ENCODE measurements at places on chromosomes 5 and 9. TPM values are rescaled to one million over a fixed set of nuclear protein-coding genes. Genes with fewer than 3 reads are reported as not detected.

DNA sequence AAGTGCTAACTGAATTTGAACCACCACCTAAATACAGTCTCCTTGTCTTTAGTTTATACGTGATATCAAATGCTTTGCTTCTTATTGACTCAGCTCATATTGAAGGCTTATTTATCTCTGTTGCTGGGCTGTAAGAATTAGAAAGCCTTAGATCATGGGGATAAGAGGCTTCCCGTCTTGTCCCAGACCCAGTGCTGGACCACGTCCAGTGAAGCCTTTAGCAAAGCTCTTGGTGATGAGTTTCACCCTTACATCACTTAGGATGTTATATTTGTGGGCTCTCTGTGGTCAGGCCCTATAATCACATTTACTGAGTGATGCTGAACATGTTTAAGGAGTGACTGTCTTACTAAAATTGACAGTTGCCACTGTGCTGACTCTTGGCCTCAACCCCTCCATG is 11.2 kb downstream of the FAM240B start:
- no peak for DNase-seq

GRCh38 chr9:2809692-2810419 is 34.0 kb downstream of the PUM3 start:
- DNase-seq: peak; percentile 92

DNA sequence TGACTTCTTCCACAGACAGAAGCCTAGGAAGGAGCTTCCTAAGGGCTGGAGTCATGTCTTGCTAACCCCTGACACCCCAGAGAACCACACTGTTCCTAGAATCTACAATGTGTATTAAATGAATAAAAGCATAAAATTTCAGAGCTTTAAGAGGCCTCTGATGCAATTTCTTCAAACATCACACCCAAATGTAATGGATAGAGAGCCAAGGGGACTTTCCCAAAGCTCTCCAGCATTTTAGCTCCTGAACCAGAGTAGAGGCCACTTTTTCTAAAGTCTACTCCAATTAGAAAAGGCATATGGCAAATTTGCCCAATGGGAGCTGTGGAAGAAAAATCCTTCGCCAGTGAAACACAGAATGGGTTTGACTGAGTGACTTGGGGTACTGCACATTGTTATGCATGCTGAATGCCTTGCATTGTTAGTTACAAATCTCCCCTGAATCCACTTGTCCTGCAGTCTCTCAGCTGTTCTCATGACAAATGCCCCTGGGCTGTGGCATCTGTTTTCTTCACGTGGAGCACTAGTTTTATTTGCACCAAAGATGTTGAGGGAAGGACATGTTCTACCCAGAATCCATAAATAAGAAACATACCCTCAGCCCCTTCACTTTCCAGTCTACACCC is 334.0 kb downstream of the ASTN2 start:
- DNase-seq: no peak

GRCh38 chr5:24389968-24390367 is 254.8 kb downstream of the CDH10 start:
- DNase-seq: no peak

GRCh38 chr5:132074772-132075718 is 1.5 kb downstream of the CSF2 start:
- DNase-seq: no peak

- DNase-seq: no peak
Observed at GRCh38 chr5:139393497-139394122, 1.3 kb downstream of the PROB1 start.

DNA sequence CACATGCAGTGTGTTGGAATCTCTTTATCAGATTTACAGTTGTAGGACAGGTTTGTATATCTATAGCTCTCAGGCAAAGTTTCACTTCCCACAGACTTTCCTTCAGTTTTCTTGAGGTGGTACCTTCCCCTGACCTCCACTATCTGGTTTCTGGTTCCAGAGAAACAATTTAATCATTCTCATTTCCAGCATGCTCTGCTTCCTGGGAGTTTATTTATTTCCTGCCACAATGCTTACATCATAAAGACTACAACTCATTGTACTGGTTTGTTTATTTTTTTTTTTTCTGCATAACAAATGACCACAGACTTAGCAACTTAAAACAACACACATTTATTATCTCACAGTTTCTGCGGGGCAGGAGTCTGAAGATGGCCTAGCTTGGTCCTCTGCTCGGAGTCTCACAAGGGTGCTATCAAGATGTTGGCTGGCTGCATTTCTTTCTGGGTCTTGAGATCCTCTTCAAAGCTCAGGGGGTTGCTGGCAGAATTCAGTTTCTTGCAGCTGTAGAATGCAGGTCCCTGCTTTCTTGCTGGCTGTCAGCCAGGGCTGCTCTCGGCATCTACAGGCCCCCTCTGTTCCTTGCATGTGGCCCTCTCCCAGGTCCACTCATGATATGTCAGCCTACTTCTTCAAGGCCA is 247.7 kb downstream of the ENC1 start:
- peak; percentile 78 for DNase-seq

- DNase-seq: peak; percentile 77
Observed at GRCh38 chr5:93359296-93359959, 221.6 kb downstream of the NR2F1-AS1 start.

GRCh38 chr9:109950710-109951443 is 170.9 kb downstream of the PALM2AKAP2 start:
- no peak for DNase-seq

DNA sequence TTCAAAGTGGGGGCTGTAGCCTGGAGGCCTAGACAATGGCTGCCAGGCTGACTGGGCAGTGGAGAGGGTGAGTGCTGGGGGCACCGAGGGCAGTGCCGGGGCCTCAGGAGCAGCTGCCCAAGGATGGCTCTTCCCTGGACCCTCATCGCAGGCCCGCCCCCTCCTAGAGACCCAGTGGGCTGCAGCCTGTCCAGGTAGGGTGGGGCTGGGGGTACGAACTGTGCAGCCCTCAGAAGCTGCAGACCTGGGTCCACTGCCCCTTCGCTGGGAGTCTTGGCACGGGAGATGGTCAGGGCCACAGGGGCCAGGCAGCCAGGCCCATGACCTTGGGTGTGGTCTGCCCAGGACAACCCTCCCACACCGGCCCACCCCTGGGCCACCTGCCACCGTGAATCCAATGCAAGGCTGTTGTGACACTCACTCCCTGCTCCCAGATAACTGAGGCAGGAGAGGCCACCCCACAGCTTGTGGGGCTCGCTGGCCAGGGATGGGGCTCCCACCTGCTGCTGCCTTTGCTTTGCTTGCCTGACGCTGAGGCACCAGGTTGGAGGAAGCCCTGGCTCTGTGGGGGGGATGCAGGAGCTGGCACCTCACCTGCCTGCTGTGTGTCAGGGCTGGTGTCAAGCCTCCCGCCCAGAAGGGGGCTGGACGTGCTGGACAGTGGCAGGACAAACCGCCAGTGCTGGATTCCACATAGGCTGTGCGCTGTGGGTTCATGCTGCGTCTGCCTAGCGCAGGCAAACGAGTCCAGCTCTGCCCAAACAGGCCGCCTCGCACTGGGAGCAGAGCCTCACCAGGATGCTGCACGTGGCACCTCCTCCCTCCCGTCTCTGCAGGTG is 23.1 kb upstream of the SLC9A3 start:
- no peak for DNase-seq

DNA sequence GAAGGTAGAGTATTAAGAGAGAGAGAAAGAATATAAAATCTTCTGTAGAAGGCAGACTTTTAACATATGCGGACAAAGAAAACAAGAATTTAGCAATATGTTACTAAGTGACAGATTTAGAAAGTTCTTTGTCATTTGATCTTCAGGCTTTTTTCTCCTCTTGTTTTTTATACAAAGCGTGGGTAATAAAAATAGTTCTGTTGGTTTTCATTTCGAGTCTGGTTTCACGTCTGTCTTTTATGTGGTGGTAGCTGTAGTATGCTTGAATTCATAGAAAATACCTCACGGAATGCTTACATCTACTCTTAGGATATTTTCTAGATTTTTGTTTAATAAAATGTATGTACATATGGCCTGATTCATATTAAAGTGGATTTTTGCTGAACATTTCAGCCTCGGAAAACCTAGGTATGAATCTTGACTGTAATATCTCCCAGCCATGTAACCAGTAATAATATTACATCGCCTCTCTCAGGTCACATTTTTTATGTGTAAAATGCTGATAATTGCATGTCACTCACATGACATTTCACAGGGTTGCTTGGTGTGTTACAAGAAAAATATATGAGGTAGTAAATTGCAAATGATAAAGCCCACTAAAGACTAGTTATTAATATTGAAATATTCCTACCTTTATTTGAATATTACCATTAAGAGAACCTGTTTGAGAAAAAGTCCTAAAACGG is 72.5 kb upstream of the TAF11L2 start:
- DNase-seq: no peak

- peak; percentile 94 for DNase-seq
Observed at GRCh38 chr9:755454-756381, 85.8 kb upstream of the DMRT1 start.

DNA sequence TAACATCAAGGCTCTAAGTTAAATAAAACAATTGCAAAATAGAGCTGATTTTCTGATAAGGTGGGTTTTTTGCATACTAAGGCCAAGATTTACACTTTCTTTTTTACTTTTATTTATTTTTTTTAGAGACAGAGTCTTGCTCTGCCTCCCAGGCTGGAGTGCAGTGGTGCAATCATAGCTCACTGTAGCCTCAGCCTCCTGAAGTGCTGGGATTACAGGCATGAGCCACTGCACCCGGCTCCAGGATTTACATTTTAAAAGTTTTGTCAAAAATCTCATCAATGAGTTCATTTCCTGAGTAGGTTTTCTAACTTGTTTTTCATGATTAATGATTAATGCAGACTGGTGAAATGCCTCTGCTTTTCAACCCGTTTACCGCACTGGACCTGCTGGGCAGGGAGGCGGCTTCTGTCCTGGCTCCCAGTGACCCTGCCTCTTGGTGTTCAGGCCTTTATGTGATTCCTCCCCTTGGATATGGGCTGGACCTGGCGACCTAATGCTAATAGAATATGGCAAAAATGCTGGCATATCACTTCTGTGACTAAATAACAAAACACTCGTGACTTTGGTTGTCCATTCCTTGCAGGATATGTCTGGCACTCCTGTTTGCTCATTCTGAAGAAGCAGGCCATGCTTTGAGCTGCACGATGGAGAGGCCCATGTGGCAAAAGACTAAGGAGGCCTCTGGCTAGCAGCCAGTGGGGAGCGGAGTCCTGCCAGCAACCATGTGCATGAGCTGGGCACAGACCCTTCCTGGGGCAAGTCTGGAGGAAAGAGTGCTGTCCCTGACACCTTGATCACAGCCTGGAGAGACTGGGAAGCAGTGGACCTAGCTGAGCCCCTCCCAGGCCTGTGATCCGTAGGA is 72.2 kb upstream of the PTCH1 start:
- peak; percentile 94 for DNase-seq

- DNase-seq: no peak
Observed at GRCh38 chr9:122015170-122015821, 77.8 kb downstream of the TTLL11 start.

DNA sequence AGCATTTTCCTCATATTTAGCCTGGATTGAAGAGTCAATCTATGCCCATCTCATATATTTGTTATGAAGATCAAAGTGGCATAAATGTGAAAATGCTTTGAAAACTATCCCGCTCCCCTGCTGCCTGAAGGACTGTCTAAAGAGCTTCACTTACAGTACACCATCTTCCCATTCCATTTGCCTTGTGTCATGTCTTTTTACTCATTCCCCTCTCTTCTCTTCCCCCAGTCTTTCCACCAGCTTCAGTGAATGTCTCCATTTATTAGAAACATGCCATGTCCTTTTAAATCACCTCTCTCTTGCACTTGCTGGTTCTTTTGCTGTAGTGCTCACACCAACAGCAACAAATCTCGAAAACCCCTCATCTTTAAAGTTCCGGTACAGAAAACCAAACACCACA is 192.7 kb upstream of the SGCD start:
- no peak for DNase-seq

DNA sequence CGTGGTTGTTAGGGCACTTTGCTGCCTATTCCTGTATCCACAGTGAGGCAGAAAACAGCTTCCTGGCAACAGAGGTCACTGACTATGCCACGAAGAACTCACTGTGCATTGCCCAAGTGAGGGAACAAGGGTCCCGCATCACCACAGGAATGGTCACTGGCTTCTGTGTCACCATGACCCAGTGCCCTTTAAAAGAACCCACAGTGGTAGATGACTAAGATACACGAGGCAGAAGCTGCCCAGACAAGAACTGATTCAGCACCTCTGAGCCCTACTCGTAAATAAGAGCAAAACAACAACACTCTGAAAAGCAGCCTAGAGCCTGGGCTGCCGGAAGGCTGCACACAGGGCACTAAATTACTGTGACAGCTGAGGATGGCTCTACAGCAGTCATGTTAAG is 236.6 kb upstream of the RASEF start:
- peak; percentile 94 for DNase-seq

- peak; percentile 3 for DNase-seq
Observed at GRCh38 chr5:174793684-174794328, 69.4 kb downstream of the MSX2 start.

GRCh38 chr5:89191374-89191773 is 308.4 kb upstream of the MEF2C start:
- DNase-seq: no peak

DNA sequence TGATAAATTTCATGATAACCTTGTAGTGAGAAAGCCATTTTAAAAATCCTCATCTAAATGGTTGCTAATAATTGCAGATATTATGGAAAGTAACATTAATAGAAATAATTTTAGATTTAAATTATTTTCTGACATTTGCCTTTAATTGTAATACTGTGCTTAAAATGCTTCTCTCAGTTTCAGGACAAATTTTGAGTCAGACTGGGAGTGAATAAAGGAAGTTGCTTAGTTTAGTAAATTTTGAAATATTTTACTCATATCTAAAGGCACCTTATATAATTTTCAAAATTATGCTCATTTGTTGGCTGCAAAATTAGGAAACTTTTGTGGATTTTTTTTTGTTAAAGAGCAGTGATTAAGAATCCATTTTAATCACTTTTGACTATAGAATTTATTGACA is 93.8 kb downstream of the CSNK1G3 start:
- DNase-seq: no peak

Gene GPR151
- total RNA-seq: not detected

Gene TMEM8B
- 0.69 TPM for total RNA-seq

Gene PTCD2
- 6.9 TPM for total RNA-seq

Gene CCDC192
- not detected for total RNA-seq

Gene CAMK4
- total RNA-seq: 1.6 TPM

Gene OLFML2A
- 6.6 TPM for total RNA-seq

Gene TMC1
- 0.15 TPM for total RNA-seq

Gene SPINK4
- not detected for total RNA-seq

Gene PCDHB4
- total RNA-seq: 0.35 TPM

Gene SLCO6A1
- total RNA-seq: not detected

Gene EPB41L4B
- total RNA-seq: 5.8 TPM
